MM.1S (cell line): ENCODE measurements at places on chromosomes 11 and 22.

GRCh38 chr22:42202669-42203068 is 67.8 kb downstream of the TCF20 start:
- no peak for DNase-seq

GRCh38 chr11:78647986-78648875 is 73.6 kb upstream of the NARS2 start:
- DNase-seq: no peak

- peak; percentile 18 for DNase-seq
These were observed 23.0 kb downstream of the C22orf23 start for GRCh38 chr22:37930270-37930951.

DNA sequence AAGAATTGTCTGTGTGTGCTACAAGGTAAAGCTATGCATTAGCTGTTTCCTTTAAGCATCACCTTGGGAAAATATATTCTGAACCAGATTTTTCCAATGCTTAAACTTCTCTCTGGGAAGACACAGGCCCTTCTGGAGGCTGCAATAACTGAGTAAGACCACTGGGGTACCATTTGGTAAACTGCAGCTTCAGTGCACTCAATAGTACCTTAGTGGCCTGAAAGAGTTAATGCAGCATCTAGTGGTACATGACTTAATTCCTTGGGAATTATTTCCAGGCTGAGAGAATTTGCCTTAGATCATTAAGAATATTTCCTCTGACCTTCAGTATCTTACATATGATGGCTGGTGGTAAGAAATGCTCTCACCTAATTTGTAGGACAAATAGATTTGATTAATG is 727.4 kb downstream of the DLG2 start:
- DNase-seq: no peak

GRCh38 chr11:14386895-14387480 is 28.0 kb upstream of the RRAS2 start:
- no peak for DNase-seq

DNA sequence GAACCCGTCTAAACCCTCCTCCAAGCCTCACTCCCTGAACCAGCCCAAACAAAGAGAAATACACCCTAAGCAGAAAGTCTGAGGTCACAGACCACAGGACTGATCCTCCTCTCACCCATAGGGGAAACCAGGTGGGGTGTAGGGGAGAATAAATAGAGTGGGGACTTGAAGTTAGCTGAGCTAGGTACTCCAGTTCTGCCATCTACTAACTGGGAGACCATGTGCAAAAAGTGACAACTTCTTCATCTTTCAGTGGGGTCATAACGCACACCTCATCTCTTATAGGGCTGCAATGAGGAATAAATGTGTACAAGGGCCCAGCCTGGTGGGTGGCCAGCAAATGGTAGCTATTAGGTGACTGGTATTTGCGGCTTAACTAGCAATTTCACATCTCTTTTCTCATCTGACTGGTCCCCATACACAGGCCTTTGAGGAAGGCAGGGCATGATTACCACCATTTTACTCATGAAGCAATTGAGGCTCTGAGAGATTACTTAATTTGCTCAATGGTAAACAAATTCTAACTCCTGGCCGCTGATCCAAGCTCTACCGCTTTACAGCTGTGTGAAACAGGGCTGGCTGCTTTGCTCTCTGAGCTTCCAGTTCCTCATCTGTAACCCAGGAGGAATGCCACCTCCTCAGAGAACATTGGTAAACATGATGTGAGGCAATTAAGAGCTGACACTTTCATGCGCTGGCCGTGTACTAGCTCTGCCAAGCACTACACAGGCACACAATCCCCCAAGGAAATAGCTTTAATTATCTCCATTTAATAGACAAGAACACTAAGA is 16.6 kb downstream of the TBC1D10A start:
- DNase-seq: peak; percentile 57

GRCh38 chr11:121810291-121810690 is 305.7 kb downstream of the BLID start:
- no peak for DNase-seq

DNA sequence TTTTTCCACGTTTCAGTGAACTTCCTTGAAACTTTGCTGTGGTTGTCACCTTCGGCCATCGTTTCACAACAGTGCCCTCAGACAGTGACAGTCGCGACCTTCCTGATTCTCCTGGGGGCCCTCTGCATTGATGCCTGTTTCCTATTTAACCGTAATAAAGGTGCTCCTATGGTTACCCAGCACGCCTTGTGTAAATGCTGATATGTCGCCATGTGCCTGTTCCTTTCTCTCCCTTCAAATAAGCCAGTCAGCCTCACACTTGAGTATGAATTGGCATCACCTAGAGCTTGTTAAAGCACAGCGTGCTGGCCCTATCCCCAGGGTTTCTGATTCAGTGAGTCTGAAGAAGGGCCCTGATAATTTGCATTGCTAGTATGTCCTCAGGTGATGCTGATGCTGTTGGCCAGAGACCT is 104.8 kb downstream of the MICAL2 start:
- DNase-seq: no peak

DNA sequence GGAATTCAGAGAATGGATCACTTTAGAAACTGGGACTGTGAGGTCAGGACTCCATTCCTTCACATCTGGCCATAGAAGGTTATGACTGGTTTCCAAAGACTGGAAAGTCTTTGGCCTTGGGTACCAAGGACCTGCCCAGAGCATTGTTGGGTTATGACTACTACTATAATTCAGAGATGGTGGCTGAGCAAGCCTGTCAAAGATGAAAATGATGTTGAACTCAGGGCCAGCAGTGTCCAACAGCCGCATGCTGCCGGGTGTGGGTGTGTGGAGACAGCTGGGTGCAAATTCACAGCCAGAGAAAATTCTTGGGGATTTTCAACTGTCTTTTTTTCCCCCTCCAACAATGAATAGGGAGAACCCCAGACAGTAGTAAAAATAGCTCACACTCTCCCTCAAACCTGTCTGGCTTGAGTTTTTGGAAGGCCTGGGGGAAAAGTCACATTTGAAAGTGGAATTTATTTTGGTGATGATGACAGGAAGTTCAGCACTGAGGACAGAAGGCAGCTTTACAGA is 166.8 kb upstream of the NCAM1 start:
- no peak for DNase-seq

DNA sequence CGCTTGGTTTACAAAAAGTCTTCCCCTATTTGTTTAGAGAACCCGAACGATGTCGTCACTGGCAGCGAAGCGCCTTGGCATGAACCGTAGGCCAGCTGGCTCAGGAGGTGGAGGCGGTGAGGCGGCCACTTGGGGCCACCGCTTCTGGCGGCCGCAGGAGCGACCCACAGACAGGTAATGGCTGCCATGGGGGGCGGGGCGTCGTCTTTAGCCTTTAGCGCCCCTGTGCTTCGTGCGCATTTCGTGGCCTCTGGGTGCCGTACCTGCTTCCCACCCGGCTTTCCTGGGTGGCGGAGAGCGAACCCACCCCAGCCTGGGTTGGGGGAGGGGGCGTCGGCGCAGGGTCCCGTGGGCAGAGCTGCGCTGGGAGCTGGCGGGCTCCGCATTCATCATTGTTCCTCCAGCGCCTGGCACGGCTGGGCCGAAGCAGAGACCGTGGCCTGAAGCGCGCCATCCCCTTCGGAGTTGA is 469 bp upstream of the OSBP2 start:
- DNase-seq: peak; percentile 58

- no peak for DNase-seq
These were observed 18.1 kb upstream of the SCGB1A1 start for GRCh38 chr11:62400760-62401159.

GRCh38 chr11:2250485-2250884 is 19.9 kb downstream of the ASCL2 start:
- no peak for DNase-seq

DNA sequence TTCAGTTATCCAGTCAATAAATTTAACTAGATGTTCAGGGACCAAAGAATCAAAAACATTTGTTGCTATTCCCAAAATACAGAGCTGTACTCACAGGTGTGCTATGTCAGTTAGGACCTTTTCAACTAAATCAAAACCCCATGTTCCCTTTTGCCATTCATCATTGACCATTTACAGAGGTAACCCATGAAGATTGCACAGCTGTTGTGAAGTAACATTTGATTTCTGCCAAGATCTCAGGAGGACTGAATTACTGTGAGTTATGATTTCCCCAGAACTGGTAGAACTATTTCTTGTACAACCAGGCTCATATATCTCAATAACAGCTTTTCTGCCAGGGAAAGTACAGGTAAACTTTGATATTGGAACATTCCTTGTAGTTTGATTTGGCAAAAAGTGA is 131.1 kb upstream of the FIBIN start:
- DNase-seq: no peak

GRCh38 chr22:18013947-18014346 is 10.4 kb downstream of the MICAL3 start:
- no peak for DNase-seq

DNA sequence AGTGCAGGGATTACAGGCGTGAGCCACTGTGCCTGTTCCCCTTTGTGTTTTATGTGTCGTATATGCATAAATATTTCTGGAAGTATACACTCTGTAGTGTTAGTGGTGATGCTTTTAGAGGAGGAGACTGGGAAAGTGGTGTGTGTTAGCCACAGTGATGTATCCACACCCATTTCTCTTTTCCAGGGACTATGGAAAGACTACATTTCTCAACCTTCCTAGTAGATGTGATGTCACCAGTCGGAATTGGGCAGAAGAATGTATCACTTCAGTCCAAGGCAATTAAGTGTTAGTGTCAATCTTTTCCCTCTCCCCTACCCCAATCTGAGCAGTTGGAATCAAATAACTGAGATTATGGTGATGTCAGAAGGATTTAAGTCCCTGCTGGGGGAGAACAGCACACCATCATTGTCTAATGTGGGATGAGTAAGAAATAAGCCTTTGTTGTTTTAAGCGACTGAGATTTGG is 5.8 kb upstream of the ATG16L2 start:
- no peak for DNase-seq

- no peak for DNase-seq
These were observed 865 bp upstream of the AMOTL1 start for GRCh38 chr11:94767291-94767690.

- DNase-seq: no peak
These were observed 987.6 kb downstream of the TBC1D22A start for GRCh38 chr22:47750086-47750485.

GRCh38 chr11:116888884-116889549 is 51.6 kb upstream of the APOA1 start:
- DNase-seq: no peak

GRCh38 chr22:26847816-26848215 is 190.4 kb downstream of the MIAT start:
- no peak for DNase-seq

DNA sequence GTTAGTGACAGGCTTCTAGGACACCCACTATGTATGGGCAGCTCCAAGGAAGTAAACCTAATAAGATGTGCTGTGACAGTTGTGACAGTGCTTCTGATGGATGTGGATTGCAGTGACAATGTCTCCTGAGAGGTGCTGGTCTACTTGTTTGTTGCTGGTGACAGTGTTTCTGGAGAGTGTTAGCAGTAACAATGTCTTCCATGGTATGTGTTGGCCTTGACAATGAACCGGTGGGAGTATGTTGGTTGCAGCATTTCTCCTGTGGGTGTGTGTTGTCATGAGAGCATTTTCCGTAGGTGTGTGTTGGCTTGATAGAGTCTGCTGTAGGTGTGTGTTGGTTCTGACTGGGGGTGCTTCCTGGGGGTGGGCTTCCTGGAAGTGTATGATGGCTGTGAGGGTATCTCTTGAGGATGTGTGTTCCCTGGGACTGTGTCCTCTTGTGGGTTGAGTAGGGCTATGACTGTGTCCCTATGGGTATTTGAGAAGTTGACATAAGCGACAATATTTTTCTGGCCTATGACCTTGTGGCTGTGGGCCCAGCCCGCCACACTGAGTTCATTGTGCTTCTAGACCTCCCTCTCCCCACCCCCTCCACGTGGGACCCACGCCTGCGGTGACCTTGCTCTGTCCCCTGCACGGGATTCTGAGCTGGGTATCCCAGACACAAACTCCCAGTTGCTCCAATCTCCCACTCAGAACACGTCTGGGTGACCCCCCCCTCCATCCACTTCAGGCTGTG is 1.2 kb downstream of the DCHS1 start:
- DNase-seq: no peak

DNA sequence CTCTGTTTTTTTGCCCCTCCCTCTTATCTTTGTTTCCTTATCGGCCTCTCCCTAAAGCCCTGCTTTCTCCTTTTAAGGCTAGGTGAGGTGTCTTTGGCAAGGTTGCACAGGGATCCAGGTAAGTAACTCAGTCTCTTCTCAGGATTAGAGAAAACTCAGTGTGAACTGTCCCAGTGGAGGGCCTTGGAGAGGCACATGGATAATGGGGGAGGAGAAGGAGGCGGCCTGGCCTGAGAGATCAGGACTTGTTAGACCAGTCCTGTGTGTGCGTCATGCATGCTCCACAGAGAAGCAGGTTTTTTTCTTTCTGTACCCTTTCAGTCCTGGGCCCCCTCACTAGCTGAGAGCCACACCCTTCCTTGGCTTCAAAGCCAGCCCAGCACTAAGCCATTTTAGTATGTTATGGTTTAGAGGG is 19.9 kb downstream of the CTNND1 start:
- no peak for DNase-seq
